ENCODE measurements at places on chromosomes 2 and 18.

- H3K27me3 ChIP-seq, result no peaks in the 10 kb centered on the region
- no peaks in the 10 kb centered on the region for H3K4me1 ChIP-seq
- no peak for DNase-seq
- H3K27ac ChIP-seq, result no peak overlapping the region
Observed at GRCh38 chr2:72815655-72816278, 10.1 kb downstream of the EXOC6B start.

DNA sequence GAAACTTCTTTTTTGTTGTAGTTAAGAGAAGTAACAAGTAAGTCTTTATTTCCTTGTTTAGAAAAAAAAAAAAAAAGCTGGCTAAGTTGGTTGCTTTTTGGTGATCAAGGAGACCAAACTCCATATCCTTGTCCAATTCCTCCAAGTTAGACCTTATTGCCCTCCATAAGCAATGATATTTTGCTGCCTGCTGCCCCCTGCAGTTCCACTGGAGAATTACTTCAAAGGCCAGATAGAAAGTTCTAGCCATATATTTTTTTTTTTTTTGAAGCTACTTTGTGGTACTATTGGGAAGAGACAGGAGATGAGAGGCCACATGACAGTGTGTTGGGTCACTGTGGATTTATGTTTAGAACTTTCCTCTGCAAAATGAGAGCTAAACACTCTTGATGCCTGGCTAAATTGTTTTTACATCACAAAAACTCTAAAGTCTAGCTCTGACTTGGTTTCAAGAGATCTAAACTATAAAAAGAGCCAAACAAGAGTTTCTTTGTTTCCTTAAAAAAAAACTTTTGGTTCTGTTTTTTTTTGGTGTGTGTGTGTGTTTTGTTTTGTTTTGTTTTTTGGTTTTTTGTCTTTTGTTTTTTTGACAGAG, 80.7 kb upstream of the RASGRP3 start:
- H3K4me1 ChIP-seq, result no peaks in the 10 kb centered on the region
- H3K27me3 ChIP-seq, result no peaks in the 10 kb centered on the region
- DNase-seq, result peak; percentile 66
- no peak overlapping the region for H3K27ac ChIP-seq
- no peak overlapping the region for H3K4me3 ChIP-seq
- no peaks in the 10 kb centered on the region for H3K36me3 ChIP-seq

- no peak for DNase-seq
- no peaks in the 10 kb centered on the region for H3K36me3 ChIP-seq
- H3K27ac ChIP-seq, result no peak overlapping the region
- H3K27me3 ChIP-seq, result no peaks in the 10 kb centered on the region
Observed at GRCh38 chr2:161085149-161085548, 75.1 kb upstream of the TANK start.

DNA sequence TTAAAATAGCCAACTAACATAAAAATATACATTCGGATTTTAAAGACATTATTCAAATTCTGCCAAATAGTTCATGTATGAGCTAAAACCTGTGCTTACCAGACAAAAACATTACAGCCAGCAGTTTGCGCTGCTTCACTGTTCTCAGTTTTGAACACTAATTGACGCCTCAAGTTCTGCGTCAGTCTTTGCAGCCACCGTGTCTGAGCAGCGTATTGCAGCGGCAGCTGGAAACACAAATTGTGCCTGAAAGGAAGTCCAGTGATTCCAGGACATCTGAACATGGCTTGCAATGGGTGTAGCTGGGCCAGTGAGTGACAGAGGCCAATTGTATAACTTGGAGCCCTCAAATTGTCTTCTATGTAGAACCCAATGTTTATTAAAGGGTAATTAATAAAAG, 267.6 kb downstream of the TFCP2L1 start:
- H3K27me3 ChIP-seq, result peaks cover 6% of the 10 kb centered on the region
- no peak for DNase-seq
- no peaks in the 10 kb centered on the region for H3K36me3 ChIP-seq

DNA sequence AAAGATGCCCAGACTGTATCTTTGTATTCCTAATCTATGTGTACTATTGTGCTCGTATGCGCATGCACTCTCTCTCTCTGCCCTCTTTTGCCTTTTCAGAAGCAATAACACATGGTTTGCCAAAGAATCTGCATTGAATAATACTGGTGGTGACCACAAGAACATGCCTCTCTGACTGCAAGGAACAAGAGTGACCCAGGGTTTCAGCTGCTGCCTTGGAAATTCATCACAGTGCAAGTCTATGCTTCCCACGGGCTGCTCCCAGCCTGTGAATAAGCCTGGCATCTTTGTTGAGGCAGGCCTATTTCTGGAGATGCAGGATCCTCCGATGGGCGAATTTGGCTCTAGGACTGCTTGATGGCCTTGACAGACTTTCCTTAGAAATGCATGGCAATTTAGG, 689.4 kb upstream of the FANCL start:
- no peak overlapping the region for H3K27ac ChIP-seq
- no peak overlapping the region for H3K4me3 ChIP-seq
- H3K36me3 ChIP-seq, result peaks cover 30% of the 10 kb centered on the region
- no peak for DNase-seq
- no peaks in the 10 kb centered on the region for H3K4me1 ChIP-seq

- H3K4me3 ChIP-seq, result no peak overlapping the region
- no peaks in the 10 kb centered on the region for H3K4me1 ChIP-seq
- no peaks in the 10 kb centered on the region for H3K36me3 ChIP-seq
- no peak for DNase-seq
- H3K27ac ChIP-seq, result no peak overlapping the region
- no peaks in the 10 kb centered on the region for H3K27me3 ChIP-seq
Observed at GRCh38 chr2:138335036-138335435, 166.5 kb upstream of the SPOPL start.

DNA sequence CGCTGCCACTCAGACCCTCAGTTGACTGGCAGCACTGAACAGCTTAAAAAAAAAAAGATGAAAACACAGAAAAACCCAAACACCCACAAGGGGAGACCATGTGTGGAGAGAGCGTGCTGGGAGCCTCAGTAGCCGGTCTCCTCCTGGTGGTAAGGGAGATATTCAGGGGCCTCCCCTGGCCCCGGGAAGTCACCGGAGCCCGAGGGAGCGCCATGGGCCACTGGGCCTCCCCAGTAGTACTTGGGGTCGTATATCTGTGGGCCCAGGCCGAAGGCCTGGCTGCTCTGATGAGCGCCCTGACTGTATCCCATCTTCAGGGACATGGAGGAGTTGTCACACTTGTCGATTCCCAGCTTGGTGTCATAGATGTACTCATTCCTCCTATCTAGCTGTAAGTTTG, 145.7 kb upstream of the TEKT4 start:
- H3K27ac ChIP-seq, result no peak overlapping the region
- no peak for DNase-seq
- H3K4me1 ChIP-seq, result no peaks in the 10 kb centered on the region
- no peaks in the 10 kb centered on the region for H3K27me3 ChIP-seq

- no peak for DNase-seq
- H3K4me1 ChIP-seq, result no peaks in the 10 kb centered on the region
- no peaks in the 10 kb centered on the region for H3K36me3 ChIP-seq
- H3K27ac ChIP-seq, result no peak overlapping the region
Observed at GRCh38 chr18:55287149-55287806, 300.7 kb downstream of the TCF4 start.

GRCh38 chr2:75498907-75499306, 61.8 kb downstream of the EVA1A start:
- H3K27ac ChIP-seq, result no peak overlapping the region
- no peaks in the 10 kb centered on the region for H3K4me1 ChIP-seq
- no peaks in the 10 kb centered on the region for H3K27me3 ChIP-seq
- no peak overlapping the region for H3K4me3 ChIP-seq

GRCh38 chr2:86433137-86433536, 8.0 kb upstream of the KDM3A start:
- H3K27me3 ChIP-seq, result no peaks in the 10 kb centered on the region
- DNase-seq, result peak; percentile 36
- H3K4me3 ChIP-seq, result no peak overlapping the region

- H3K27me3 ChIP-seq, result no peaks in the 10 kb centered on the region
- H3K36me3 ChIP-seq, result no peaks in the 10 kb centered on the region
- H3K27ac ChIP-seq, result no peak overlapping the region
- no peak overlapping the region for H3K4me3 ChIP-seq
- DNase-seq, result no peak
- H3K4me1 ChIP-seq, result no peaks in the 10 kb centered on the region
Observed at GRCh38 chr2:147600223-147600622, 244.6 kb upstream of the ACVR2A start.

DNA sequence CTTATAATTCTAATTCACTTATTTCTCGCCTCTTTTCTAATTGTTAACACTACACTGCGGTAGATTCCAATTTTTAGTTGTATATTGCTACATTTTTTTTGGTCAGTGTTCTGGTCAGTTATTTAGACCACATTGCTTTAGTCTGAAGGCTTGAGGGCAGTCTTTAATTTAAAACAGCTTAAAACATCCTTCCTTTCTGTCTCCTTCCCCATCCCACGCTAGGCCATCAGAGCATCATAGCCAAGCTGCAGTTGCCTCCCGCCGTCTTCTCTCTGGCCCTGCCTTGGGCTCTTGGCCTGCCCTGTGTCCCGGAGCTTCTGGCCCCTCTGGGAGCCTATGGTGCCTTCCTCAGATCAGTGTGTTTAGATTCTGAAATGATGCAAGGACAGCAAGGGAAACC, 52.6 kb upstream of the GLI2 start:
- no peaks in the 10 kb centered on the region for H3K27me3 ChIP-seq
- H3K4me3 ChIP-seq, result no peak overlapping the region
- no peaks in the 10 kb centered on the region for H3K36me3 ChIP-seq
- H3K27ac ChIP-seq, result no peak overlapping the region

DNA sequence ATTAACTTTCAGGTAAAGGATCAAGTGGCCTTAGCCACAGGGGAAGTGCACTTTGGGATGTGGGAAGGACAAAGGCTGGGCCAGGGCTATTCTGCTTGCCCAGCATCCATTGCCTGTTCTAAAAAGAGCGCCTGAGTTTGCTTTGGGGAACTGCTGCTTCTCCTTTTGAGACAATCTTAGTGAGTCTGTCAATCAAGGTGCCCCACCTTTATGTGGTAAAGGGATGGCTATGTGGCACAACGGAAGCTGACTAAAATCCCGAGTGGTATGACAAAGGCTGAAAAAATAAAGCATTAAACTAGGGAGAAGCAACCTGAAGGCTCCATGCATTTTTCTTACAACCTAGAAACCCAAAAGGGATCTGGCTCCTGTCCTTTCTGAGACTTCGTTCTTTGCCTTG, 540.5 kb downstream of the SLC4A3 start:
- no peak for DNase-seq
- no peaks in the 10 kb centered on the region for H3K27me3 ChIP-seq
- H3K27ac ChIP-seq, result no peak overlapping the region
- H3K4me3 ChIP-seq, result no peak overlapping the region
- no peaks in the 10 kb centered on the region for H3K4me1 ChIP-seq

DNA sequence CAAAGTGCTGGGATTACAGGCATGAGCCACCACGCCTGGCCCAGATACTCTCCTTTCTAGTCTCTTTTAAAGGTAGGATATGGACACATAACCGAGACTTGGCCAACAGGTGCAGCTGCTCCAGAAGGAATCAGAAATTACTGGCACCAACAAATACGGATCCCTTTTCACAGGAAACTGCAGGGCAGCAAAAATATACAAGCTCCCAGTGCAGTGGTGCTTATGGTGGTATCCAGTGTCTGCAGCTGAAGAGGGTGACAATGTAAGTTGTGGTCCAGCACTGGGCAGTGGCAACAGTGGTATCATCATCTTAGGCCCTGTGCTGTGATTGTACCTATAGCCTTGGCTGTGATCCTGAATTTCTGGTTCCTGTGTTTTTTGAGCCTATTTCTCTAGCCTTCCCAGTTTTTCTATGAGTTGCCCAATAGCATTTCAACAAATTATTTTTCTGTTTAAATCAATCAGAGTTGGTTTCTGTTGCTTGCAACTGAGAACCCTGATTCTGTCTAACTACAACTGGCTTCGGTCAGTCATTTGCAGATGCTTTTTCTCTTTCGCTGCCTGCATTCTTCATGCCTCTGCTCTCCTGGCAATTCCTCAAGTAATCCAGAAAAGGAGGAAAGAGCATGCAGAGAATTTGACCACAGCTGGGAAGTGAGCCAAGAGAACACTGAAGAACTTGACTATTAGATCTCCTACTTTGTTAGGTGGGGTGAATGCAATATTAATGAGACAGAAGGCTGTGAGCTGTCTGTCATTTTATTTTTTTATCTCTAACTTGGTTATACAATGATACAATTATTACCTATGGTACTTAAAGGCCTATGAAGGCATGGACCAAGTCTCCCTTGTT, 30.8 kb upstream of the EML4 start:
- no peaks in the 10 kb centered on the region for H3K36me3 ChIP-seq
- H3K4me3 ChIP-seq, result no peak overlapping the region
- H3K27ac ChIP-seq, result no peak overlapping the region
- no peaks in the 10 kb centered on the region for H3K27me3 ChIP-seq
- no peak for DNase-seq

- H3K4me1 ChIP-seq, result peaks cover 5% of the 10 kb centered on the region
- DNase-seq, result no peak
- no peak overlapping the region for H3K4me3 ChIP-seq
- H3K36me3 ChIP-seq, result no peaks in the 10 kb centered on the region
Observed at GRCh38 chr2:10144771-10145518, 22.4 kb downstream of the RRM2 start.

DNA sequence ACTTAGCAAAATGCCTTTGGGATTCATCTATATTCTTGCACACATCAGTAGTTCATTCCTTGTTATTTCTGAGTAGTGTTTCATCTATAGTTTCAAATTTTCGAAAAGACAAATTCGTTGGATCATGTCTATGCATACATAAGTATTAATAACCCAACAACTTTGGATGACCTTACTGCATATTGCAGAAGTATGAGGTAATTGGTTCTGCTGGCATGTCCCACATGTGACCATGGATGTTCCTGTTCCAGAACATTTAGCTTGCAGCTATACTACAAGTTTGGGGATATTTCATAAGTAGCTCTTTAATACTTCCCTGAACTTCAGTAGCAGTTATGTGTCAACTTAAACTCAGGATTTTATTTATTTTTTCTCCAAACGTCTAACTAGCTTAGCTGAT, 44.9 kb downstream of the APLF start:
- no peaks in the 10 kb centered on the region for H3K27me3 ChIP-seq
- H3K27ac ChIP-seq, result no peak overlapping the region
- H3K4me1 ChIP-seq, result peaks cover 6% of the 10 kb centered on the region

DNA sequence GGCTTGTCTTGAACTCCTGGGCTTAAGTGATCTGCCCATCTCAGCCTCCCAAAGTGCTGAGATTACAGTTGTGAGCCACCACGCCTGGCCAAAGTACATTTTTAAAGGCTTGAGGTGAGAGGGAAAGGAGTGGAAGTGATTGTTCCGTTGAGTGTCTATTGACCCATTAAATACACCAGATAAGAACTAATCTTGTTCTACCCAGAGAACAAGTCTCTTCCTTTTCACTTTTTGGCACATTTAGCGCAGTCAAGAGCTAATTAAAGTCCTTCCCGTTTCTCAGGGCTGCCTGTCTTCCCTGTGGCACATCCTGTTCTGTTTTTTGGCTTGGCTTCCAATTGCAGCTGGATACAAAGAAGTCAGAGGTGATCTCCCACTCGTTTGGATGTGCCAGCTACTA, 172.3 kb downstream of the ALPK2 start:
- no peak overlapping the region for H3K27ac ChIP-seq
- peaks cover 5% of the 10 kb centered on the region for H3K4me1 ChIP-seq
- no peaks in the 10 kb centered on the region for H3K27me3 ChIP-seq
- no peak overlapping the region for H3K4me3 ChIP-seq

Measured in common myeloid progenitor, CD34-positive (primary cell).